ENCODE measurements at places on chromosomes 4 and X.

- DNase-seq = no peak
Measured at GRCh38 chr4:135949931-135950330, 1582.4 kb downstream of the PCDH18 start.

- no peak for DNase-seq
Measured at GRCh38 chrX:23554304-23554703, 113.0 kb upstream of the PRDX4 start.

DNA sequence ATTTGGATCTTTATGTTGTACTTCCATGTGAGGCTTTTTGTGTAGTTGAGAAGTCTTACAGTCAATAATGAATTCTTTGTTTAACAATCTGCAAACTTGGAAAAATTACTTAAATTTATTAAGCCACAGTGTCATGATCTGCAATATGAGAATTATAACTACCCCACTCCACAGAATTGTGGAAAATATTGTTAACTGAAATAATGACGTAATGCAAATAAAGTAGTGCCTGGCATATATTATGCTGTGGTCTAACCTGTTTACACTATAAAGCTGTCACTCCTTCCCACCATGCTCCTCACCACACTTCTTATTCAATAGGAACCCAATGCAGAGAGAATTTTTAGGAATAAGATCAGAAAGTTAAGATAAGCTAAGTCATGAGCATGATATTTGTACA lies 632.1 kb upstream of the GALNTL6 start:
- DNase-seq = no peak

GRCh38 chr4:94939791-94940519 lies 182.2 kb downstream of the BMPR1B start:
- DNase-seq = no peak

GRCh38 chr4:8066336-8066931 lies 92.2 kb downstream of the ABLIM2 start:
- DNase-seq = no peak

GRCh38 chr4:88005076-88005475 lies 2.4 kb upstream of the PKD2 start:
- DNase-seq = no peak

All from activated CD4-positive, alpha-beta T cell treated with anti-CD3 and anti-CD28 coated beads, Interleukin-2, amount 50 U/mL, for 24 hours (primary cell).